GM13977 (cell line): ENCODE measurements at places on chromosomes 4 and X.

DNA sequence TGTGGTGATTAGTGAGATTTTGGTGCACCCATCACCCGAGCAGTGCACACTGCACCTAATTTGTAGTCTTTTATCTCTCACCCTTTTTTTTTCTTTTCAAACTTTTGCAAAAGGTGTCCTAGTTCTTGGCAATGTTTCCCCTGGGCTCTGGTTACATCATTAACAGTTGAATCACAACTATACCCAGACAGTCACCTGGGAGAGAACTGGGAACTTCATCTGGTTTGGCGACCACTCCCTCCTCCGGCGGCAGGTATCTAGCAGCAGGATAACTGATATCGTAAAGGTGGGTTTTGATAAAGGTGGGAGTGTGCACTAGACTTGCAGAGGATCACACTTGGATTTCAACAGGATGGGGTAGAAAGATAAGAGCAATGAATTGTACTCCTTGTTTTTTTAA is 140.5 kb downstream of the CHIC2 start:
- DNase-seq = no peak

GRCh38 chr4:38455092-38455862 is 208.7 kb upstream of the KLF3 start:
- DNase-seq = peak; percentile 54

DNA sequence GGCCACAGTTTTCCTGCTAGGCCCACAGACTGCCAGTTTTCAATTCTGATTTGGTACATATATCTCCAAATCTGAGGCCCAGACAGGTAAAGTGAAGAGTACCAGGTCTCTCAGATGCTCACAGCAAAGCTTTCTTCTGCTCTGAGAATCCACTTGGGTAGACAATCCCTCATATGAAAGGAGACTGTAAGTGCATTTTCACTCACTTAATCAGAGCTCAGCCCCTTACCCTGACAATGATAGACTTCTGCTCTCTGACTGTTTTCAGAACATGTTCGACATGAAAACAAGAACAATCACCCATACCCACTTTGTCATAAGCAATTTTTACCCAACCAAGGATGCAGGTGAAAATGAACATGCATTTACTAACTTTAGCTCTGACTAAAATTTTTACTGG is 7.1 kb downstream of the GPRIN3 start:
- no peak for DNase-seq

GRCh38 chr4:98293104-98293887 is 32.1 kb downstream of the RAP1GDS1 start:
- no peak for DNase-seq

- no peak for DNase-seq
Measured at GRCh38 chr4:12071316-12071715, 642.6 kb upstream of the HS3ST1 start.

DNA sequence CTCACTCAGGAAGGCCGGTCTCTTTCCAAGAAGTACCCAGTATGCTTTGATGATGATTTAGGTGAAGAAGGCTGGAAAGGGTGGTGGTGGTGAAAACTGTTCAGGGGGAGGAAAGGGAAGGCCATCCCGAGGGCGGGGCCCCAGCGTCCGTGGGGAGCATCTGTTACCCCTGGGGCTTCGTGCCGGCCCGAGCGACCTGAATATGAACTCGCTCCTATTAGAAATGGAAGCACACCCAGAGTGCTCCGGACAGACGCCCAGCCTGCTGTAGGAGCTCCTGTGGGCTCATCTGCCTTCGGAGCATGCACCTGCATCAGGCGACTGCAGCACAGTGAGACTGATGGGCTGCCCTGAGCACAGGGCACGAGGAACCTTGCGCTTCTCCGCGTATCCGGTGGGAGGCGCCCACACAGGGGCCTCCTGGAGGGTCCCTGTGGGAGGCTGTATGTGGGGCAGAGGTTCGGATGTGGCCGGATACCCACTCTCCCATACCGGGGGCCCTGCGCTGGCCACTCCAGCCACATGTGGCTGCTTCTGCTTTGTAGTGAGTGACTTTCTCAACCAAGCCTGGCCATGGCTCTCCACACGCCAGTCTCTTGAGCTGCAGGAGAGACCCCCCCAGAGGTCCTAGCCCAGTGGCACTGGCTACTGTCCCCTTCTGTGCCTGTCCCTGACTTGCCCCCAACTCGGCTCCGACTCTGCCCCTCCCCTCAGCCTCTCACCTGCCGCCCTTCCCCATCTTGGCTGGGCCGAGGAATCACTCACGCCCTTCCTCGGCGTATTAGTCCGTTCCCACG is 36.7 kb downstream of the FGFRL1 start:
- DNase-seq = no peak

- no peak for DNase-seq
Measured at GRCh38 chr4:94814237-94814636, 56.5 kb downstream of the BMPR1B start.

DNA sequence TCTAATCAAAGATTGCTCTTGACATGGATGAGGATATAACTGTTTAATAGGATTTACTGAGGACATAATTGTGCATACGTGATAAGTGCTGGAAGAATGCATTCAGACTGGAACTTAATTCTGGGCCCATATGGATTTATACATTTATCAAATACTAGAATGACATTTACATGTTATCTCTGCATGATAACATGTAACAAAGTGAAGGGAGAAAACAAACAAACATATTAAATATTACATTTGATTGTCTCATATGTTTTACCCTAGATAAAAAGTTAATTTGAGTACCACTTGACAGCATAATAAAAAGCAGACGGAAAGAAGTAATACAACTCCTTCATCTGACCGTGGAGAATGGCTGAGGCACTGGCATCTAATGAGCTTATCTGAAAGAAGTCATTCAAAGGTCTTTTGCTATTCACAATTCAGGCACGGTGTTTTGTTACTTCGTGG is 297.8 kb downstream of the PPP3CA start:
- DNase-seq = no peak

GRCh38 chr4:56655627-56656345 is 25.3 kb downstream of the HOPX start:
- DNase-seq = peak; percentile 56

- DNase-seq = no peak
Measured at GRCh38 chr4:73679836-73680235, 59.6 kb upstream of the RASSF6 start.

DNA sequence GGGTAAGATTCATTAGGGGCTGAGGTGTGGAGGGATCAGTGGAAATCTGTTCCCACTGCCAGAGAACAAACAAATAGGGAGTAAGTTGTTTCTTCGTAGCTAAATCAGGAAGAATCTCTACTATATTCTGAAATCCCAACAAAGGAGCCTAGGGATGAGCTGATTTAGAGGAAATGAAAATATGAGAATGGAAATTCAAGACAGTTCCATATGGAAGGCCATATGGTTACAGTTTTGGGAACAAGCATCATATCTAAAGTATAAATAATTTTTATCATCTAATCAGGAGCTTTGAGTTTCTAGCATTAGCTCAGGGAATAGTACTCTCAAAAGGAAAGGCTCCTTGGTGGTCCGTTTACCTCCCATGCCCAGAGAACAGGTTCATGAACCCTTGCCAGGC is 218.2 kb downstream of the AASDH start:
- no peak for DNase-seq

DNA sequence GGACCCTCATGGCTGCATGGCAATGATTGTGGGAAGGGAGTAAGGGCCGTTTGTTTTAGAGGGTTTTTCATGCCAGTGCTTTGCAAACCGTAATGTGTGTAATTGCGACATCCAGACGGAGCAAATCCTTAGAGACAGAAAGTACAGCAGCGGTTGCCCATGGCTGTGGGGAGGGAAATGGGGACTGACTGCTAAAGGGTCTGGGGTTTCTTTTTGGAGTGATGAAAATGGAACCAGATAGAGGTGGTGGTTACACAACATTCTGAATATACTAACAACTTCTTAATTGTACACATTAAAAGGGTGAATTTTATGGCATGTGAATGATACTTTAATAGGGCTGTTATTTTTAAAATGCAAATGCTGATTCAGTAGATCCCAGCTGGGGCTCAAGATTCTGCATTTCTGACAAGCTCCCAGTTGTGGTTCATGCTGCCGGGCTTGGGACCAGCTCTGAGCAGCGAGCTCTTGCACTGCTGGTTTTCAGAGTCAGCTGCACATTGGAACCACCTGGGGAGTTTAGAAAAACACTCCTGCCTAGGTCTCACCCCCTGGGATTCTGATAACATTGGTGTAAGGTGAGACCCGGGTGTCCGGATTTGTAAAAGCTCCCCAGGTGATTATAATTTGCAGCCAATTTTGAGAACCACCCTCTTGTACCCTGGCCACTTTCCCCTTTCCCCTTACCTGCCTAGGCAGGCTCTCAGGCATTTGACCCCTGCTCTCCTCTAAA is 47.7 kb downstream of the PRPS1 start:
- DNase-seq = no peak
